ENCODE measurements at places on chromosomes 5 and 9.

DNA sequence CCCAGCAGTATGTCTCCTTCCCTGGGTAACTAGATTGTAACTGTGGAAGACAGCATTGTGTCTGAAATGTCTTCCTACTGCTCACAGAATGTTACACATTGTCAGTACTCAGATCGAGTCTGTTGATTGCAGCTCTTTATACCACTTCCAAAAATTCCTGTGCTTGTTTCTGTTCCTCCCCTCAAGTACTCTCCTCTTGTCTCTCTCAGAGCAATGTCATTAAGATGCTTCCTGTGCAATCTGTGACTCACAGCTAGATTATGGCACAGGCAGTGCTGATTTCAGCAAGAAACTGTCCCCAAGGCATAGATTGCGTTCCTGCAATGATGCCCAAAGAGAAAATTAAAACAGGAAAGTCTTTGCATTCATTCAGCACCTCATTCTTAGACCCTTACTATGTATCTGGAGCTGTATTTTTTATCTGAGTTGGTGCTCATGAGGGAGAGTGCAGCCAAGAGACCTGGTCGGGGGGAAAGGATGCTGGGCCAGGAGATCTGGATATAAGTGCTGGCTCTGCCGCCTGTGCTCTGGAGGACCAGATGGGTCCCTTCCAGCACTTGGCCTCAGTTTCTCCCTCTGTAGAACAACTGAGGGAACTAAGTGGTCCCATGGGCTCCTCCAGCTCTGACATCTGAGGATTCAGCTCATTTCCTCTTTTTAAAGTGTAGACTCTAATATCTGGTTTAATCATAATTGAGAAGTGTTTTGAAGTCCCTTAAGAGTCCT is 40.8 kb upstream of the GNPDA1 start:
- no peak for DNase-seq

DNA sequence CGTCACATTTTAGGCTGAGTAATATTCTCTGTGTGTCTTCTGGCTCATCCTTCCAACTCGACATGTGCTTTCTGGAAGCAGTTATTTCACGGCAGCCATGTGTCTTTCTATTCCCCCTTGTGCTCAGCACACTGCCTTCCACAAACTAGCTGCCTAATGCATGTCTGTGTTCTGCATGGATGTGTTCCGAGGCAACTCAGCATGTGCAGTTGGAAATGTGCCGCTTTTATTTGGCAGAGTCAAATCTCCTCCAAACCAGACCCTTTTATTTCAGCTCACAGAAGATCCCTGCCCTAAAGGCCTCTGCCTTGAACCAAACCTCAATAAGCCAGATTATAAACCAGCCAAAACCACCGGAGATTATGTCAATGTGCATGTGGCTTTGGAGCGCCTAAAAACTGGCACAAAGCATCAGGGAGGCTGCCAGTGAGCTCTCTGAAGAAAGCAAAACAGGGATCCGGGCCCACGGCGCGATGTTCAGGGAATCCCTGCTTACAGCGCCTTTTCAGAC is 360.2 kb downstream of the DEPDC1B start:
- no peak for DNase-seq

DNA sequence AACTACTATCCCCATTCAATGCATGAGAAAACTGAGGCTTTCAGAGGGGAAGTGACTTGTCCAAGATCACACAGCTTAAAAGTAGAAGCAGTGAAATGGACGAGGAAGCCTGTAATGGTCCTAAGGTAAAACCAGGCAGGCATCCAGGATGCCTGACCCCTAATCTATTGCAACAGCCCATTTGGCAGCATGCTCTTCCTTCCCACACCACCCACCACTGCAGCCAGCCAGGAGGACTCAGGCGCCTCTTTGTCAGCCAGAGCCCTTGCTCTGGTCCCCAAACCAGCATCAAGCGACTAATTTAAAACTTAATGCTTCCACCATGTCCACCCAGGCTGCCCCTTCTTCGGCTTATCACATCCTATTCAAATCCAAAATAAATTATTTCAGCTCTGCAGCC is 541.6 kb downstream of the CDK5RAP2 start:
- no peak for DNase-seq

DNA sequence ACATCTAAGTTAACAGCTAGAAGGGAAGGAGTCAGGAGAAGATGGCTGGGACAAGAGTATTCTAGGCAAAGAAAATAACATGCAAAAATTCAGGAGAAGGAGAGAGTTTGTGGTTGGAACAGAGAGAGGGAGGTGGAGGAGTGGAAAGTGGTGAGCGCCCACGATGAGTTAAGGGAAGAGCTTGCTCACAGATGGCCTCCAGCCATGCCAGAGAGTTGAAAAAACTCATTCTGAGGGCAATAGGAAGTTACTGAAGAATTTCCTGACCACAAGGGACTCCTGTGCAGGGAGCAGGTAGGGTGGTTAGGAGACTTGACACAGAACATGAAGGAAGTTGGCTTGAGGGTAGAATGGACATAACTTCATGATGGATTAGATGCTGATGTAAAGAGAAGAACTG is 159.7 kb downstream of the DOCK2 start:
- DNase-seq: no peak

- no peak for DNase-seq
Observed at GRCh38 chr9:72984991-72985390, 32.1 kb upstream of the ALDH1A1 start.

DNA sequence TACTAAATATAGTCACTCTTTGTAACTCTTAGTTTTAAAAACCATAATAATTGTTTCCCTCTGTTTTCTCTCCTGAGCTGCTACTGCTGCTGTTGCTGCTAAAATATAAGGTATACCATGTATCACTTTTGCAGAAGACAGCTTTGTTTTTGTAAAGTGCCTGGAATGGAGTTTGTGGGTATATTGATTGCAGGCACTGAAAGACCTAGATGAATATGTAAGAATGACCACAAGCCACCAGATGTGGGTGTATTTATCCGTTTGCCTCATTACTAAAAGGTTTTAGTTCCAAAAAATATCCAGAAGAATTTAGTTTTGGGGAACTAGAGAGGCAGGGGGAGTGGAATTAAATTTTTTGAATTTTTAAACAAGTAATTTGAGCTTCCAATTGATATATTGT is 151.1 kb upstream of the CDKN2B start:
- no peak for DNase-seq

DNA sequence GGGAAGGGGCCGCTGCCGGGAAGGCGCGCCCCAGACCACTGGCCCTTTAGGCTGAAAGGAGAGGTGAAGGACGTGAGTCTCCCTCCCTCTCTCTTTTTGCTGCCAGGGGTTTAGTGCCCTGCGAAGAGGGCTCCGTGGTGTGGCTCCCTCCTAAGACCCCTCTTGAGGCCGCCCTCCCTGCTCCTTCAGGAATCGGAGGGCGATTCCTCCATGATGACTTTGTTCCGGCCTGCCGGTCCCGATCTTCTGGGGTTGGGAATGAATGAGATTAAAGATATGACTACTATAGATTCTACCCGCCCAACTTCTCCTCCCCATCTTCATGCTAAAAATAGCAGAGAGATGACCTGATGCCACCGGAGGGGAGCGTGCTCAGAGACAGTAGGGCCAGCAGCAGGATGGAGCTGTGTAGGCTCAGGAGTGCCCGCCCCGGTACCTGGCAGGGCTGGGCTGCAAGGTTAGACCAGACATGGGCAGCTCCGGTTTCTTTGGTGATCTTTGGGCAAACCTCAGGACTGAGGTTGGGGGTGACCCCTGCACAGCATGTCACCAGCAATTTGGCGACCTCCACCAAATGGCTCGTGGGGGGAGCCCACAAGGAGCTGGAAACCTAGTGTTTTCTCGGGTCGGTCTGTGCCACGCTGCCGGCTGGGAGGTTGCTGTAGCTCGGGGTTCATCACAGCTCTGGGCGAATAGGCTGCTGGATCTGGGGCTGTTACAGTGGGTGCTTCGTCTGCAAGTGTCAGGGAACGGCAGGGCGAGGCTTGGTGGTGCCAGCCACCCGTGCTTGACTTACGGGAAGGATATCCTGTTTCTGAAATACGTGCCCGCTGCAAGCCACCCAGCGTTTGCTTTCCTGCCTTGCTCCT is 1.7 kb downstream of the OLFM1 start:
- DNase-seq: no peak

- DNase-seq: no peak
Observed at GRCh38 chr9:121483049-121483448, 16.6 kb downstream of the GGTA1 start.
